ENCODE measurements at places on chromosomes 11 and 22.

GRCh38 chr22:29907753-29908515 is 25.0 kb downstream of the MTMR3 start:
- DNase-seq: peak; percentile 45

- no peak for DNase-seq
Measured at GRCh38 chr22:39600491-39601179, 30.1 kb downstream of the CACNA1I start.

DNA sequence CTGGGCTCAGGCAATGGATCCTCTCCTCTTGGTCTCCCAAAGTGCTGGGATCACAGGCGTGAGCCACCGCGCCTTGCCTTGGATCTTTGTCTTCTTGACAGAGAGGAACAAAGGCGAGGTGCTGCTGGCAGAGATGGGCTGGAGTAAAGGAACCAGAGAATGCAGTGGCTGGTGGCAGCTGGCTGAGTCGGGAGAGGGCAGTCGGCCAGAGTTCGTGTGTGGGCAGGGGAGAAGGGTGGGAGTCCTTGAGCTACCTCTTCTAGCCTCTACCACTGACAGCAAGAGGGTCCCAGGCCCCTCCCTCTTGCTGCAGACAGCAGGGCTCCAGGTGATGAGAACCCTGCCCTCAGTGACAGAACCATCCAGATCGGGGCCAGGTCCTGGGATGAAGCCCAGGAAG is 86.2 kb upstream of the LINC01488 start:
- no peak for DNase-seq

GRCh38 chr11:6927030-6927617 is 898 bp downstream of the ZNF215 start:
- peak; percentile 39 for DNase-seq

DNA sequence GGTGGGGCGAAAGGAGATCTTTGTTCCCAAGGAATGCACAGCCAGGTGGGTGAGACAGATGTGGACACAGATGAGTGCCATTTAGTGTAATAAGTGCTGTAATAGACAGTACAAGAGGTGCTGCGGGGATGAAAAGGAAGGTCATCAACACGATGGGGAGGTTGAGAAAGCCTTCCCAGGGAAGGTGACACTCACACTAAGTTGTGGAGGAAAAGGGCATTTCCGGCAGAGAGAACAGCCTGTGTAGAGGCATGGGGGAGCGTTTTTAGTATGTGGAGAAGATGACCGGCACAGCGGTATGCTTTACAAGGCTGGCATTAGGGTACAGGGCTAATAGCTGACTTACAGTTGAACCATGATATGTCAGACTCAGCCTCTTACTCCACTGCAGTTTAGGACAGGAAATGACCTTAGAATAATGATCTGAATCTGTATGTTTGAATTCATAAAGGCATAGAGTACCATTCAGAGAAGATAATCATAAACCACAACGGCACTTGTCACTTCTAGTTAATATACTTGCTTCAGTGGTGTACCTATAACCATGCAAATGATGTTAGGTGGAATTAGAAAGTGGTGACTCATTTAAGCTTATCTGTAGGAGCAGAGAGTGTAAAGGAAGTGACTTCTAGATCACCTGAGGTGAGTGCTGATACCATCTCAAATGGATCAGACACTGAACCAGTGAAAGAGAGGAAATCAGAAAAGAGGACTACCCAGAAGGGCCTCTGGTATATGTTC is 60.6 kb downstream of the FAM83F start:
- DNase-seq: peak; percentile 44

DNA sequence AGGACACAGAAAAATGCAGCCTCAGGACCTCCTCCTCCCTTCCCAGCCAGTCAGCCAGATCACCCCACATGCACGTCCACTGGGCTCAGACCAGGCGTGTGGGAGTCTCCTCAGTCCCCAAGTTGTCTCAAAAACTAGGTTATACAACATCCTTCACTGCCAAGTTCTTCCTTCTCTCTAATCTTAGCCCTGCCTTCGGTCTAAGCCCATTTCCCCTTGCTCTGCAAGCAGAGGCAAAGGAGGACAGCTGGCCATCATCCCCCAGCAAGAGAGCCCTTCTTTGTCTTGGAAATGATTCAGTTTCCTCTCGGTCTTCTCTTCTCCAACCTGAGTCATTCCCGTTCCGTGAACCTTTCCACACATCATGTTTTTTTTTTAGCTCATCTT is 14.0 kb upstream of the NRGN start:
- DNase-seq: no peak

DNA sequence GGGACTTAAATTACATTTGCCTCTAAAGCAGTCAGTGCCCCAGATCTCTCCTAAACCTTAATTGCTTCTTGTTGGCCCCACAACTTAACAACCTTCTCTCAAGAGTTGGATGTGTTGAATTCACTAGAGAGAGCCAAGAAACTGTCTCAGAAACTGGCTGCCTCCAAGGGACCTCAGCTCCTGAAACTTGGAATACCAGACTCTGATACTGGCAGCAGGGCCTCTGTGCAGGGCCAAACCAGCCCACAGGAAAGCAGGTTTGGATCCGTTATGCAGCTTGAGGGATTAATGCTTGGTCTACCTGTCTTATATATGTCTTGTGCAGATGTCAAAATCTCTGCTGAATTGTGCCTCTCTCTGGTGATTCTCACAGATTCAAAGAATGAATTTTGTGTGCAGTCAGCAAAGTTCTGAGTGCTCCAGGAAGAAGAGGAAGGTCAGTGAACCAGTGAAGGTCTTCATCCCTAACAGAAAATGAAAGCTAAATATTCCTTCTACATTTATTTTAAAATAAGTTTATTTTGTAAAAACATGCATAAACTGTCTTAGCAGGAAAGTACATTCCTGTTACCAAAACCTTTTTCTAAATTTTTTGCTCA is 70.8 kb downstream of the LIF start:
- DNase-seq: no peak

- no peak for DNase-seq
Measured at GRCh38 chr11:135008412-135008811, 596.4 kb upstream of the B3GAT1 start.

GRCh38 chr11:58775066-58775708 is 43.4 kb upstream of the GLYAT start:
- no peak for DNase-seq

DNA sequence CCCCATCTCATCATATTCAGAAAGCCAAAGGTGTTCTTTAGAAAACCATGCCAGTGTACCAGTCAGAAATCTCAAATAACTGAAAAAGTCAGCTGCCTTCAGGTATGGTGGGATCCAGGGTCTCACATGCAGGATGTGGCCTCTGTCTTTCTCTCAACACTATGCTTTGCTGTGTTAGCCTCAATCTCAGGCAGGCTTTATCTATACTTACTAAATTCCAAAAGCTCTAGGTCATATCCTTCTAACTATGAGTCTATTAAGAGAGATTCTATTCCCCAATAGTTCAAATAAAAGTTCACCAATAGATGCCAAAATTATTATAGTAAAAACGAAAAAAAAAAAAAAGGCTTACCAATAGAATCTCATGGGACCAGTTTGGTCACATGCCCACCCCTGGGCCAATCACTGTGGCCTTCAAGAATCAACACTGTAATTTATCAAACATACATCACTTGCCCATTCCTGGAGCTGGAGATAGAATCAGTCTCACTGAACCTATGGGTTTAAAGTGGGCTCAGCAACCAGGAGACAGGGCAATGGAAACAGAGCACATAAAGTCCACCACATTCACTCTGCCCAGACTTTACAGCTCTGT is 38.0 kb upstream of the APLNR start:
- DNase-seq: no peak

DNA sequence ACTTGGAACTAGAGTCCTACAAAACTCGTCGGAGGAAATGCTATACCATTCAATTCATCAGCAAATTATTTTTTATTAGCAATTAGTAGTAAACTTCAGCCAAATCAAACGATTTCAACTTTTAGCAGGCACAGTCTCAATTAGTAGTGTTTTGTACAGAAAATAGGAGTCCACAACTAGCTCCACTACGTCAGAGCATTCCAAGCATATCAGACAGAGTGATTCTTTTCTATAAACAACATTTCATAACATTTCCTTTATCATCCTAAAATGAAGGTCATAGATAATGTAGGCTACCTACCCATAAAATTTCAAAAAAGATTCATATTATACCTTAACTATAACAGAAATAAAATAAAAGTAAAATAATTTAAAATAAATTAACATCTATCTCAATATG is 169.9 kb downstream of the KIF18A start:
- no peak for DNase-seq

GRCh38 chr11:75513250-75513649 is 12.5 kb downstream of the GDPD5 start:
- no peak for DNase-seq

DNA sequence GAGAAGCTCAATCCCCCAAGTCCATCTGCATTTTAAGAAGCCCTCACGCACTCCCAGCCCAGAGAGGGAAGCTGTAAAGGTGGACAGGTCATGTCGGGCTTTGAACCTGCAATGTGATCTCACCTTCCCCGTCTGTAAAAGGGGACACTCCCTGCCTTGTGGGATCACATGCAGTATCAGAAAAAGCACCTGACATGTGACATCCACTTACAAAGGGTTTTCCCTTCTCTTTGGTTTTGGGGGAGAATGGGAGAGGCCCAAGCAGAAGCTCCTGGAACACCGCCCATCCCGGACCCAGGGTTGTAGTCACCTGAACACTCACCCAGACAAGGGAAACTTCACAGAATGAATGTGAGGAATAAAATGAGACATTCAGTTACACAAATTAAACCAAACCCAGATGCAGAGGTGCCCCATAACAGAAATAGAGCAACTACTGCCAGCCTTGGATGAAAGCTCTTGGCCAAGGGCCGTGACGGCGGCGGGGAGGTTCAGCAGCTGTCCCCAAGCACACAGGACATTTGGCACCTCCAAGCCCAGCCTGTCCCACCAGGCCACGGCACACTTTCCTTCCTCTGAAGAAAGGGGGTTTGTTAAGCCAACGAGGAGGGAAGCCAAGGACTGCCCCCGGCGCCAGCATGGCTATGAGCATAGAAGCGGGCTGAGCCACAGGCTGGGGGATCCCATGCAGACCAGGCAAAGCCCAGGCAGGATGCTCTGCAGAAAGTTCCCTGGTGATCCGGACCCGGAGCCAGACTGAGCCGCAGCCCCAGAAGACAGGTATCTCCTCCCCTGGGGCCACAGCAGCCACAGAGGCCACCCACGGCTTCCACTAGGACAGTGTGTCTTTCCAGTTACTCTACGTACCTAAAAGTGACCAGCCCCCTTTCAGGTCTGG is 3.8 kb downstream of the BID start:
- no peak for DNase-seq

DNA sequence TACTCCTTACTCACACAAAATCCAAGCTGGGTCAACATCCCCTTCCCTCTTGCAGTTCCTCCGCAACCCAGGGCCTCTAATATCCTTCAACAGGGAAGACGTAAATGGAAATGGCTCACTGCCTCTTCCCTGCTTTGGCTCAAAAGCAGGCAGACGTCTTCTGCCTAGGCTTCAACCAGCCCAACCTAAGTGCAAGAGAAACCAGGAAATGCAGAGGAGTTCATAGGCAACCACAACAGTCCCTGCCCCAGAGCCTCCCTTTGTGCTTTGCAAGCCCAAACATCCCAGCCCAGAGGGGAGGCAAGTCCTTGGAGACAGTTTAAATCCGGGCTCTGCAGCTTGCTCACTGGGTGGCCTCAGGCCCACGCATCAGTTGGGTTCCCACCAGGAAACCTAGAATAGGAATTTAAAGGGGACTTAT is 33.3 kb downstream of the CD6 start:
- no peak for DNase-seq

GRCh38 chr11:1293619-1294015 is 15.8 kb downstream of the TOLLIP start:
- no peak for DNase-seq

DNA sequence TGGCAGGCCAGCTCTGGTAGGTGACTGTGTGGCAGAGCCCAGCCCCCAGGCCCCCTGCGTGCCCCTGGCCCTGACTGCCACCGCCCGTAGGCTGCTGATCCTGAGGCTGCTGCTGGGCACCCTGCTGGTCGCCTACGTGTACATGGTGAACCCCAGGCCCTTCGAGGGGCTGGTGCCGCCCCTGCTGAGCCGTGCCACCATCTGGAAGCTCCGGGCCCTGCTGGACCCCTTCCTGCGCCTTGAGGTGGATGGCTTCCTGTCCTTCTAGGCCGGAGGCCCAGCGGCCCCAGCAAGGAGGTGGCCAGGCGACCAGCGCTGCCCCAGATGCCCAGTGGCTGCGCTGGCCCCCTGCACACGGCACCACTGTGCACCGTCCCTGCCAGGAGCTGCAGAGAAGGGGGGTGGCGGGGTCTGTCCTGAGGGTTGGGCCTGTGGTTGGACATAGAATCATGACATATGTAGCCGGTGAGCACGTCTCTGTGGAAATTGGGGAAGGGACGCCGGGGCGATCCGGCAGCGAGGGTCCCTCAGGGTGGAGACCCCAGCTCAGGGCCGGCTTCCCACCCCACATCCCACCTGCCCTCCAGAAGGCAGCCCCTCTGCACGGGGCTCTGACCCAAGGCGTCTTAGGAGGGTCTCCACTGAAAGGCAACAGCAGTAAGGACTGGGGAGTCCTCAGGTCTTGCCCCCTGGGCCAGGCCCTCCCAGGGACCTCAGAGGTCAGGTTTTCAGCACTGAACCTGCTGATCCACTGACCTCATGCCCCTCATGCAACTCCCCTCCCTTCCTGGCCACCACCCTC is 185.4 kb downstream of the IGLL1 start:
- DNase-seq: no peak

DNA sequence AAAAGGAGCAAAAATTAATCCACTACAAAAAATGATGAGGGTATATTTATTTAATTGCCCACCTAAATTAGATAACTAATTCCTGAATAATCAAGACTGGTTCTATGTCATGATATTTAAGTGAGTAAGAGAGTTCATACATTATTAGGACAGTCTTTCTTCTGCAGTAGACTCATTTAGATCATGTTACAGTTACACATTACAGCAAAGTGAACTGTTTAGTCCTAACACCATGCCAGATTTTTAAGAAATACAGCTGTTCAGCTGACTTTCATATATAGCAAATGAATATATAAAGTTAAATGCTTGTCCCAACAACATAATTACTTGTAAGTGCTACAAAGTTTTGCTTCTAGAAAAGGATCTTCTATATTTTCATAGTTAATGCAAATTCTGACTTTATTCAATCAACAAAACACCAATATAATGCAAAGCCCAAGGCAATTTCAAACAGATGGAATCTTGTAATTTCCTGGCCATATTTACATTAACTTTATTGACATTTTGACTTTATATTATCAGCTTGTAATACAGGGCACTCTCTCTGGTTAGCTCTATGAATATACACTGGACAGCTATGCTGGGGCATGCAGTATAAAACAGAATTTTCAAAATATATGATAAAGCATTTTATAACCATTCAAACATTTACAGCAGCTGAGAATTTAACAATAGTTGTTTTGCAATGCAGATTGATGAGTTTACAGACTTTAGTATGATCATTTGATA is 45.7 kb upstream of the TP53AIP1 start:
- DNase-seq: no peak

DNA sequence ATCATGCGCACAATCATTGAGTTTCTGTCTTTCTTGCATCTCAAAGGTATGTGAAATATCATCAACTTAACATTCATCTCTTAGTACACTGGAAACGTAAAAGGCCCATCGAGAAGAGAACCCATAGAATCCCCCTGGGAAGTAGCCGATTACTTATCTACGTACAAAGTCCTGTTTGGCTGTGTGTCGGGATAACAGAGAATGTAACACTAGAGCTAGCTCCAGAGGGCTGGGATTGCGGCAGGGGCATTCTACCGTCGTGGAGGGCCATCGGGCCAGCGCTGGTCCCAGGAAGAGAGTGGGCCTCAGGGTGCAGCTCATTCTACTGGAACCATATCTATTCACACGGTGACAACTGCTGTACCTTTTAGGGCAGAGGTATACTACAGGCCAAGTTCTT is 4.5 kb downstream of the GAL start:
- DNase-seq: no peak

GRCh38 chr22:38069372-38070249 is 12.4 kb downstream of the PICK1 start:
- peak; percentile 76 for DNase-seq
